ENCODE measurements at places on chromosomes 16 and 17. TPM values are rescaled to one million over a fixed set of nuclear protein-coding genes. Genes with fewer than 3 reads are reported as not detected.

APOBR gene
- 33.2 TPM for total RNA-seq

BTBD17 gene
- total RNA-seq: not detected

DVL2 gene
- total RNA-seq: 52.4 TPM

RILP gene
- total RNA-seq: 6.5 TPM

ZACN gene
- 0.18 TPM for total RNA-seq

VMO1 gene
- total RNA-seq: not detected

SLX4 gene
- total RNA-seq: 16.3 TPM

CNEP1R1 gene
- total RNA-seq: 25.1 TPM

NECAB2 gene
- not detected for total RNA-seq

TNFRSF12A gene
- total RNA-seq: 4.7 TPM

HOXB1 gene
- total RNA-seq: not detected

- peaks cover 7% of the 10 kb centered on the region for H3K27me3 ChIP-seq
- H3K4me3 ChIP-seq: no peak overlapping the region
- H3K27ac ChIP-seq: peak overlapping the region; percentile 82
These were observed 75.5 kb downstream of the BMERB1 start for GRCh38 chr16:15509593-15510535.

DNA sequence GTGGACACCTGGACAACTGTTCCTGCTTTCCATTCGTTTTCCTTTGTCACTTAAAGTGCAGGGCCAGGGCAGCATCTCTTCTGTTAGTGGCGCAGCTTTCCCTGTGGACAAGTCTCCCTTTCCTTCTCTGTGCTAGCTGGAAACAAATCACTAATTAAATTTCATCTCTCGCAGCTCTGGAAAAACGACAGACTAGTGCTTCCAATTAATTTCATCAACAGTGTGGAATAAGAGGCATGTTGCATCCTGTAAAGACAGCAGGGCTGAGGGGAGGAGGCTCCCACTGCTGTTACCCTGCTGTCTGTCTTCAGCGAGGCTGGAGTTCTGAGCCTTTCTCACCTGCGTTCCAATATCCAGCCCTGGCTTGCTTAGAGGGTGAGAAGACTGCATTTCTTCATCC is 352.1 kb upstream of the HSBP1 start:
- no peaks in the 10 kb centered on the region for H3K36me3 ChIP-seq
- H3K27ac ChIP-seq: no peak overlapping the region
- no peak for DNase-seq
- no peaks in the 10 kb centered on the region for H3K4me1 ChIP-seq
- H3K27me3 ChIP-seq: no peaks in the 10 kb centered on the region

DNA sequence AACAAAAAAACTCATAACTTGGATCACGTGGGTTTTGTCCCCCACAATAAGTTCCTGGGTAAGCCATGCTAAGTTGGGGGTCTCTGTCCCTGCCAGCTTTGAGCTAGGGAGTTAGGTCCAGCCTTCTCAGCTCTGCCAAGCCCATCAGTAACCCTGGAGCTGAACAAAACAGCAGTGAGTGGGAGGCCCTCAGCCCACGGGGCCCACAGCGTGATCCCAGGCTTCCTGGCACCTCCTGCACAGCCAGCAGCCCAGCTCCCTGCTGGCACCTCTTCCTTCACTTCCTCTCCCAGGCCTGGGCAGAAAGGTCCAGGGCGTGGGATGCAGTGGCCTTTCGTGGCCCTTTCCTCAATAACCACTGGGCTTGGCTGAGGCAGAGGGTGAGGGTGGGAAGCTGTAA is 35.5 kb upstream of the CDC42EP4 start:
- H3K4me1 ChIP-seq: no peaks in the 10 kb centered on the region
- DNase-seq: no peak
- no peak overlapping the region for H3K4me3 ChIP-seq
- H3K27me3 ChIP-seq: no peaks in the 10 kb centered on the region
- no peaks in the 10 kb centered on the region for H3K36me3 ChIP-seq

GRCh38 chr17:41264599-41264998 is 579 bp upstream of the KRTAP9-6 start:
- no peak for DNase-seq
- no peaks in the 10 kb centered on the region for H3K4me1 ChIP-seq
- H3K27ac ChIP-seq: no peak overlapping the region

DNA sequence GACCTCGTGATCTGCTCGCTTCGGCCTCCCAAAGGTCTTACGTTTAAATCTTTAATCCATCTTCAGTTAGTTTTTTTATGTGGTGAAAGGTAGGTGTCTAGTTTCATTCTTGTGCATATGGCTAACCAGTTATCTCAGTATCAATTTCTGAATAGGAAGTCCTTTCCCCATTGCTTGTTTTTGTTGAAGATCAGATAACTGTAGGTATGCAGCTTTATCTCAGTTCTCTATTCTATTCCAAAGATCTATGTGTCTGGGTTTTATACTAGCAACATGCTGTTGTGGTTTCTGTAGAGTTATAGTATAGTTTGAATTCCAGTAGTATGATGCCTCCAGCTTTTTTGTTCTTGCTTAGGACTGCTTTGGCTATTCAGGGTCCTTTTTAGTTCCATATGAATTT is 65.2 kb downstream of the TNFRSF13B start:
- H3K4me1 ChIP-seq: peaks cover 5% of the 10 kb centered on the region
- no peaks in the 10 kb centered on the region for H3K36me3 ChIP-seq
- no peak for DNase-seq
- no peak overlapping the region for H3K27ac ChIP-seq
- H3K27me3 ChIP-seq: peaks cover 23% of the 10 kb centered on the region

- H3K27me3 ChIP-seq: no peaks in the 10 kb centered on the region
- peaks cover 53% of the 10 kb centered on the region for H3K36me3 ChIP-seq
- peaks cover 57% of the 10 kb centered on the region for H3K4me1 ChIP-seq
- peak overlapping the region; percentile 99 for H3K27ac ChIP-seq
- peak; percentile 36 for DNase-seq
These were observed 474 bp downstream of the CLN3 start for GRCh38 chr16:28491230-28491969.

DNA sequence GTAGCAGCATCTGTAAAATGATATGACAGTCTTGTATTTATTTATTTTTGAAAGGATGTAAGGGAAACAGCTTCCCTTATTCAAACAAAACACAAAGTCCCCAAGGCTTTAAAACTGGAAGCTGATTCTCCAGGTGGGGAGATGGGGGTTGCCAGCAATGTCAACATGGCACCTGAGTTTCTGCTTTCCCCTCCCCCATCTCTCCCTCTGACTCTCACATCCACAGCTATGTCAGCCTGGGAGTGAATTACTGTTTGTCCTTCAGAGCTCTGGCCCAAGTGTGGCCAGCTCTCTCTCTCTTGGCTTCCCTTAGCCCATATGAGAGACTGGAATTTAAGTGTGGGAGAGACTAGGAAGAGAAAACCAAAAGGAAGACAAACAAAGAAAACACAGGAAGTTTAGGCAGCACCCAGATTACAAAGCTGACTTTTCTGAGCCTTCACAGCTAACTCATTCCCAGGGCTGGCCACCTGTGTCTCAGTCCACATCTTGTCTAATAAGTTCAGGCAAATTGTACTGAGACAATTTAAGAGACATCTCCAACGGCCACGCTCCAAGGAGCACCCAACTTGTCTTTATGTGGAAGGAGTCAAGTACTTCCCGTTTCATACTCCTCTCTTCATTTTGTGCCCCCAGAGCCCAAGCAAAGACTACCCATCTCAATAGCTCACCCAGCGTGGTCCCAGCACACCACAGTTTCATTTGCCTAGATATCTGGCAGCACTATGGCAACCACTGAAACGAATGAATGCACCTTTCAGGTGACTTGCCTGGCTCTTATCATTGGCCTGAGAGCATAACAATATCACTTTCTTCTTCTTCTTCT is 69.2 kb downstream of the SOX9 start:
- no peaks in the 10 kb centered on the region for H3K36me3 ChIP-seq
- DNase-seq: no peak
- no peak overlapping the region for H3K27ac ChIP-seq

- peaks cover 13% of the 10 kb centered on the region for H3K4me1 ChIP-seq
- no peak overlapping the region for H3K27ac ChIP-seq
- DNase-seq: no peak
- H3K27me3 ChIP-seq: no peaks in the 10 kb centered on the region
- H3K36me3 ChIP-seq: peaks cover 54% of the 10 kb centered on the region
- H3K4me3 ChIP-seq: no peak overlapping the region
These were observed 35.8 kb upstream of the PITPNM3 start for GRCh38 chr17:6592173-6592572.

DNA sequence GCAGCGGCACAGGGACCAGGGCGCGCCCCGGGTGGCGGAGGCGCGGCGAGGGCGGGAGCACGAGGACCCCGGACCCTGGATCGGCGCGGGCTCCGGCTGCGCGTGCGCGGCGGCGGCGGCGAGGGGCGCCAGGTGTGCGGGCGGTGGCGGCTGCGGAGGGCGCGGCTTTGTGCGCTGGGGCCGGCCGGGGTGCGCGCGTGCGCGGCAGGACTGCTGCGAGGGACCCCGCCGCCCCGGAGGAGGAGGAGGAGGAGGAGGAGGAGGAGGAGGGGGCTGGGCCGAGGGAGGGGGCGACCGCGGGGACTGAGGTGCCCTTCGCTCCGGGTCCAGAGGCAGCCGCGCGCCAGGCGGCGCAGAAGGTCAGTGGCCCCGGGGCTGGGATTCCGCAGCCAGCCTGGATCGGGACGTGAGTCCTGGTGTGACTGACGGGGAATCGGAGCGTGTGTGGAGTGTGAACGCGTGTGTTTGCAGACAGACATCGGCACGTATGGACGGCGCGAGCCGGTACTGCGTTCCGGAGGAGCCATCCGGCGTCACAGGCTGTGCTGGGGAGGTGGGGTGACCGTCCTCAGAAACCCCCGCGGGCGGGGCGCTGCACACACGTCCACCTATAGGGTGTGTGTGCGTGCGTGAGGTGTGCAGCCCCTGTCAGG is 19.5 kb upstream of the RAP1GAP2 start:
- H3K4me1 ChIP-seq: peaks cover 4% of the 10 kb centered on the region
- H3K36me3 ChIP-seq: no peaks in the 10 kb centered on the region
- H3K27ac ChIP-seq: no peak overlapping the region
- peaks cover 44% of the 10 kb centered on the region for H3K27me3 ChIP-seq
- H3K4me3 ChIP-seq: no peak overlapping the region
- DNase-seq: no peak

- H3K4me3 ChIP-seq: no peak overlapping the region
- no peak for DNase-seq
- H3K27ac ChIP-seq: no peak overlapping the region
- H3K36me3 ChIP-seq: no peaks in the 10 kb centered on the region
These were observed 65.3 kb downstream of the RBFOX1 start for GRCh38 chr16:7397901-7398300.

DNA sequence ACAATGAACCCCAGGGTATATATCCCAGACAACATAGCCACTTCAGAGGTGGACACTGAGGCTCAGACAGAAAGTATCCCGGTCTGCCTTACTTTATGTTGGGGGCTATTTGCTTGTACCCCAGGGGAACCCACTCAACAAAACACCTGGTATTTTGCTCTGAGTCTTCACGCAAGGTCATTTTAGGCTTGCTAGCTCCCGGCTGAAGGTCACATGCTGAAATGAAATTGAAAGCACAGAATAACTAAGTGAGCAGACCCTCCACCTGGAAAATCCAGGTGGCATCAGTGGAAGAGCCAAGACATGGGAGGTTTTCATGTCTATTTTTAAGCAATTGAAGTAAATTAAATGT is 4.1 kb upstream of the KDM8 start:
- H3K4me3 ChIP-seq: no peak overlapping the region
- peaks cover 81% of the 10 kb centered on the region for H3K4me1 ChIP-seq
- DNase-seq: no peak
- no peaks in the 10 kb centered on the region for H3K27me3 ChIP-seq
- peak overlapping the region; percentile 94 for H3K27ac ChIP-seq

DNA sequence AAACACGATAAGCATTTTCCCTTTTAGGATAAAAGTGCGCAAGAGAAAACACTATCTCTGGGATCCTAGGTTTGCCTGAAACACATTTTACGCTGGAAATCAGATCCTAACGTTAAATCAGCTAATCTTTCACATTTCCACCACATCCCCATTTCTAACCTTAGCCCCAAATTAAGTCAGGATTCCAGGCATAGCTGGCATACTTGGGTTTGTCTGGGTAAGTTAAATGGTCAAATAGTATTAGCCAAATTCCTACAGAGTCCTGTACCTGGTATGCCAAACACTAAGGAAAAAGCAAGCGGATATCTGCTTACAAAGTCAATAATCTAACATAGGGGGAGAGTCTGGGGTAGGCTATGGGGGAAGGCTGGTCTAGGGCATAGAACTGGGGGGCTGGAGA is 557.4 kb upstream of the ZFHX3 start:
- H3K36me3 ChIP-seq: no peaks in the 10 kb centered on the region
- DNase-seq: no peak
- H3K4me3 ChIP-seq: no peak overlapping the region
- H3K4me1 ChIP-seq: no peaks in the 10 kb centered on the region
- no peak overlapping the region for H3K27ac ChIP-seq
- H3K27me3 ChIP-seq: no peaks in the 10 kb centered on the region

DNA sequence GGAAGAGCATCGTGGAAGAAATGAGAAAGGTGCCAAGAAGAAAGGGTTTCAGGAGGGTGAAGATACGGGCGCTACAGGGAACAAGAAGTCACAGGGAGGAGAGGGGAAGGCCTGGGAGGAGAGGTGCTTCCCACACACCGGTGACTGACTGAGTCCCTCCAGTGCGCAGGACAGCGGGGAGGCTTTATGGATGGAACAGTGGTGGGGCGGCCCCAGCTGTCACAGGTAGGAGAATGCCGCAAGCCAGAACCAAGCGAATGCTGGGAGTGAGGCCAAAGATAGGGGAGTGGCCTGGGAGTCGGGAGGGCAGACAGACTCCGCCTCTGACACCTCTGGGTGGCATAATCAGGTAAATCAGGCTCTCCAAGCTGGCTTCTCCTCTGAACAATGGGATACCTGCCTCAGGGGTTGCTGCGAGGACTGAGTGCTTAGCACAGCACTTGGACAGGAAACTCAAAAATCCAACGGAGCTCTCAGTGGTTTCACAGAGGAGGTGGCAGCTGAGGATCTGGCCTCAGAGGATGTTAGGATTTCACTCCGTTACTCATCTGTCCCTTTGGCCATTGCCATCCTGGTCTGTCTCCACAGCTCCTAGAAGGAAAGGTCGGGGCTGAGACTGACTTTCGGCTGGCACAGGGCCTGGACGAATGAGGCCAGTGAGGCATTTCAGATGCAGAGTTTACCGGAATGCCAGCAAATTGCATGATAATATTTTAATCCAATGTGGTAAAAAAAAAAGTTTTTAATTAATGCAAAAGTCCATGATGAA is 717 bp upstream of the CNP start:
- H3K36me3 ChIP-seq: peaks cover 24% of the 10 kb centered on the region
- H3K4me3 ChIP-seq: peak overlapping the region; percentile 83
- H3K27ac ChIP-seq: peak overlapping the region; percentile 83

DNA sequence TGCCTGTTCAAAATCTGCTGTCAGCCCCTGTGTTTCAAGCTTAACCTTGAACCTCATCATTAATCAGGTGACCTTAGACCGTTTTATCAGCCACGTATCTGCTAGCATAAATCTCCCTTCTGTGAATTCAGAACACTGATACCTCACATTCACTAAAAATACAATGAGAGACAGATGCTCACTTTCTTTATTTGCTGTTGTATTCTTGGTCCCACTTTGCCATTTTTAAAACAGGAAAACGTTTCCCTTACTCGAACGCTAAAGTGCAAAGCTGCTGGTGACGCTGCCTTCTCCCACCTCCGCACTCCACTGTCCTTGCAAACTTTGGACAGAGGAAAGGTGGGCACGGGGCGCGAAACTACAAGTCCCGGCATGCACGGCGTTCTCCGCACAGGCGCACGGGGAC is 220 bp upstream of the ARHGAP44 start:
- DNase-seq: peak; percentile 33
- H3K27ac ChIP-seq: no peak overlapping the region
- H3K4me1 ChIP-seq: peaks cover 6% of the 10 kb centered on the region
- peaks cover 22% of the 10 kb centered on the region for H3K27me3 ChIP-seq
- peak overlapping the region; percentile 59 for H3K4me3 ChIP-seq

- H3K36me3 ChIP-seq: no peaks in the 10 kb centered on the region
- H3K4me1 ChIP-seq: no peaks in the 10 kb centered on the region
- H3K4me3 ChIP-seq: no peak overlapping the region
- DNase-seq: no peak
These were observed 14.2 kb downstream of the SLC47A2 start for GRCh38 chr17:19702217-19702641.
